Ecto neural progenitor cell (in vitro differentiated cells): ENCODE measurements at places on chromosomes 2 and 18.
A peak's percentile ranks its signal among the peaks of the same experiment; 100 is the strongest.

DNA sequence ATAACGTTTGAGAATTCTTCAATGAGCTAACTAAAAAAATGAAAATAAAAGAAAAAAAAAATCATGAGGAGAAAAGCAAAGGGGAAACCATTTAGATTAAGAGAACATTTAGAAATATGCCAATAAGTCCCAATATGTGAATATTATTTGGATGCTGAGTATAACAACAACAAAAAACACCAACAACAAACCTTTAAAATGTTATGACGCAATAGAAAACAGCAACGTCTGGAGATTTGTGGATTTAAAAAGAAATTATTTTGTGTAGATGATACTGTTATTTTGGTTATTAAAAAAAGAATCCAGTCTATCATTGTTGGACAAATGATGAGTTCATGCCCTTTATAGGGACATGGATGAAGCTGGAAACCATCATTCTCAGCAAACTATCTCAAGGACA is 417.2 kb downstream of the LRRTM4 start:
- DNase-seq, result no peak

DNA sequence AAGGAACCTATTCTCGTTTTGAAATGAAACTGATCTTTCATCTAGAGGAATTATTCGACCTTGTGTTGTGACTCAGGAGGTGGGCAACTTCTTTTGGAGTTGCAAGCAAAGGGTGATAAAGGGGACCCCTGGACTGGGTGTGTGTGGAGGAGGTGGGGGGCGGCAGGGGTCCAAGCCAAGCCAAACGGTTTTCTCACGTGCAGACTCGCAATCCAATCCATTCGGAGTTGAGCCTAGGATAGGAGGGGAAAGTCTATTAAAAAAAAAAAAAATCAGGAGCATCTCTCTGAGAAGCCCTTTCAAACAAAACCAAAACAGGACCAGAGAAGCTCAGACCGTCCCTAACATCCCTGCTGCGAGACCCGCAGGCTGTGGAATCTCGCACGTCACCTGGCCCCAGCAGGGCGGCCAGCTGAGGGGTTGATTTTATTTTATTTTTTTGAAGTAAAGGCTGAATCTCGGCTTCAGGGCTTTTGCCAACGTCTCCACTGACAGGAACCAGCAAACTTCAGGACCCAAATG is 3.7 kb upstream of the ZEB2 start:
- no peak for DNase-seq

DNA sequence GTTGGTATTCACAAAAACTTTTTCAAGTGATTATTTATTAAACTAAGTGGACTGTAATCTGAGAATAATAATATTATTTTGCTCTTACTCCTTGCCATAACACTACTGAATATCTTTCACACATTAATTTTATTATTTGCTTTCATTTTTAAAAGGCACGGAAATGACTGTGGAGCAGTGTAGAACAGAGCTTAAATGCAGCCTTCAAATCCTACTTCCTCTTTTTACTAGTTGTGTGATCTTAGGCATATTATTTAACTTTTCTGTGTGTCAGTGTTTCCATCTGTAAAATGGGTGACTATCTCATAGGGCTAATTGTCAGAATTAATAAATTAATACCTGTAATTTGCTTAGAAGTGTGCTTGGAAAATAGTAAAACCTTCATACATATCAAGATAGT is 55.5 kb upstream of the SLC8A1 start:
- no peak for DNase-seq

DNA sequence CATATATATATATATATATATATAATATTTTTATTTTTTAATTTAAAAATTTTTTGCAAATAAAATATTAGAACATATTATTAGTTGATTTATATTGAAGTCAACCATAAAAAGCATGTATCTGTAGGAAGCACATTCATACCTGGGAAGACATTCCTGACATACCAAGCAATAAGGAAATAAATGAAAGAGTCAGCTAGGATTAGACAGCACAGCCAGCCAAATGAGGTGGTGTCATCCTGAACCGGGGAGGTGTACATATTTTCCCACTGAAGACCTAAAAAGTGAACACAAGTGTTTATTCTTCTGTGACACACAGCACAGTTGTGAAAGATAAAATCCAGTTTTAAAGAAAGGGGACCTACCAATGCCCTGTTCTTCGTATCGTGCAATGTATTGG is 149.2 kb downstream of the ABCA12 start:
- DNase-seq, result no peak

- DNase-seq, result peak; percentile 36
These were observed 39.6 kb upstream of the BOD1L2 start for GRCh38 chr18:57107140-57107832.

DNA sequence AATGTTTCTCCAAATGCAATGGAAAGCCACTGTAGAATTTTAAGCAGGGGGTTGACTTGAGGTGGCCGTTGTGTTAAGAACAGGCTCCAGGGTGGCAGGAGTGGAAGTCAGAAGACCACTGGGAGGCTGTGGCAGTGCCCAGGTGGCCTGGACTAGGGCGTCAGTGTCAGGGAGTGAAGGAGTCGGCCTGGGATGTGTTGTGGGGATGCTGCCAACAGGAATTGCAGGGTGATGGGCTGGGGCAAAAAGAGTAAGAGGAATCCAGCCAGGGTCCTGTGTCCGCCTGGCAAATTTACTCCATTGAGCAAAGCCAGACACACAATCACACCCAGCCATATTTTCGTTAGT is 55.1 kb downstream of the ACAA2 start:
- DNase-seq, result no peak

- DNase-seq, result no peak
These were observed 11.8 kb upstream of the LRP1B start for GRCh38 chr2:142142595-142142994.

DNA sequence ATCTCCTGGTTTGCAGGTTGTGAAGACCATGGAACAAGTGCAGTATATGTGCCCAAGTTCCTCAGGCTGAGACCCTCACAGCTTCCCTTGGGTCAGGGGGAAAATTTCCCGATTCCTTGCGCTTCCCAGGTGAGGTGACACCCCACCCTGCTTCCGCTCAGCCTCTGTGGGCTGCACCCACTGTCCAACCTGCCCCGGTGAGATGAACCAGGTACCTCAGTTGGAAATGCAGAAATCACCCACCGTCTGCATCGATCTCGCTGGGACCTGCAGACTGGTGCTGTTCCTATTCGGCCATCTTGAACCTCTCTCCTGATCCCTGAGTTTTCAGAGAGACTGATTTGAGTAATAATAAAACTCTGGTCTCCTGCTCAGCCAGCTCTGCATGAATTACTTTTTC is 30.6 kb downstream of the CHCHD5 start:
- DNase-seq, result no peak

DNA sequence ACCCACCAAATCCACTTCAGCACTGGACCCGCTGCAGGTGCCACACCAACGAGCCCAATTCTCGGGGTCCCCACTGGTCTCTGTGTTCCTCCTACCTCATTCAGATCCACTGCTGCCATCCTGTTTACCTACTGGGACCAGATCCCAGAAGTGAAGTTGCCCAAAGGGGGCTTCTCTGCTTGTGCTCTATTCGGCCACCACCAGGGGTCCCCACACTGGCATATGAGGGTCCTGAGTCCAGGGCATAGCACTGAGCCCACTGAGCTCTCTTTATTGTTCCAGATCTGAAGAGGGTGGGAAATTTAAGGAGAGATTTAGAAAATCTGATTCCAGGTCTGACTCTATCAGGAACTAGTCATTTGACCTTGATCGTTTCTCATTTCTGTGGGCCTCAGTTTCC is 2.4 kb downstream of the GPR45 start:
- no peak for DNase-seq

DNA sequence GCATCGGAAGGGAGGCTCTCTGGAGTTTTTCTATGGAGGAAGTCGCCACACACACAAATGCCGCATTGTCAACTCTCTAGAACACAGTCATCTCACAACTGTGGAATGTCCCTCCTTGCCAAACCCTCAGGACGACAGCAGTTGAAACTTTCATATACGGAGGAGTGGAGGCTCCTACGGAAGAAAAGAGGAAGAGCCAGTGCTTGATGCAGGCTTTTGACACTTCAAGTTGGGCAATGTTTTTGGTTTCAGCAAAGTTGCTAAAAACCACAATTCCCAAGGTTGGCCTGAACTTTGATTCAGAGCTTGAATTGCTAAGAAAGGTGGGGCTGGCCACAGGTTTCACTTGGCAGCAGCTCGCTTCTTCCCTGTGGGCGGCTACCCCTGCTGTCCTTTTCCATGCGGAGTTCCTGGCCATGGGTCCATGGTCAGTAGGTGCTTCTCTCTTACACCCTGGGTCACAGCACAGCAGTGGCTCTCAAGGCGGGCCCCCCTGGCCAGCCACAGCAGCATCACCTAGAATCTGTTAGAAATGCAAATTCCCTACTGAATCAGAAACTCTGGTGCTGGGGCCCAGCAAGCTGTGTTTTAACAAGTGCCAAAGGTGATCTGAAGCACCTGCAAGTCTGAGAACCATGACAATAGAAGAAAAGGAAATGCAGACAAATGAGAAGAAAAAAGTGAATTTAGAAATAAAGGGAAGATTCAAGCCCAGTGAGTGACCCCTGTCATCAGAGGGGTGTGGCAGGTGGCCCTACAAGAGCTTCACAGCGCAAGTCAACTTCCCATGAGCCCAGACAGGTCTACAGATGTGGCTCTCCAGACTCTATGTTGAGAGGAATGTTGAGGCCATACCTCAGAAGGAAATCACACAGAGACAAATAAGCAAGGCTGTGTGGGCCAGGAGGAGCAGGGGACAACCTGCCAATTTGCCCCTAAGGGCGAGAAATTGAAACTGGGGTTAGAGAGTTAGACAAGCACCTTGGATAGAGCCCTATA is 856.4 kb downstream of the RNF144A start:
- no peak for DNase-seq

- no peak for DNase-seq
These were observed 4.3 kb downstream of the SEPTIN10 start for GRCh38 chr2:109609352-109610024.

GRCh38 chr2:19125901-19126680 is 232.3 kb downstream of the OSR1 start:
- no peak for DNase-seq

DNA sequence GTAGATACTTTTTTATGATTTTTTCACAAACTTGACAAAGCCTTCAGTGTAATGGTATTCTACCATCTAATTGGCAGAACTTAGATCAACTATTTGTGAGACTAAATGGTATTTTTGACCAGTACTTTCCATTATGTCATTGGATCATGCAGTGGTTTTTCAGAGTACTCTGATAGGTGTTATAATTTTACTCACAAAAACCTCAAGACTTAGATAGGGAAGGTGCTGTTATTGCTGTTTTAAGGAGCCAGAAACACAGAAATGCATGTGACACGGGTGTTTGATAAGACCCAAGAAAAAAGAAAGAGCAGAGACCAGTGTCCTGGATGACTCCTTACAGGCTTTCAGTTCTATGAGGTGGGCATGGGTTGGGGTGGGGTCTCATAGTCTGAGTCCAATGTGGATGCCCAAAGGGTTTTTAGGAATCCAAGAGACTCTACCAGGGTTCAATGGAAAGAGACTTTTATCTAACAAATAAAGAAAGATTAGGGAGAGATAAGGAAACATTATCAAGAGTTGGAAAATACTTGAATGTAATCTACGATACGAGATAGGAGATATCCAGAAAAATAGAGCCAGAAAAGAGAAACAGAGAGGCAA is 31.3 kb downstream of the SP140 start:
- no peak for DNase-seq

DNA sequence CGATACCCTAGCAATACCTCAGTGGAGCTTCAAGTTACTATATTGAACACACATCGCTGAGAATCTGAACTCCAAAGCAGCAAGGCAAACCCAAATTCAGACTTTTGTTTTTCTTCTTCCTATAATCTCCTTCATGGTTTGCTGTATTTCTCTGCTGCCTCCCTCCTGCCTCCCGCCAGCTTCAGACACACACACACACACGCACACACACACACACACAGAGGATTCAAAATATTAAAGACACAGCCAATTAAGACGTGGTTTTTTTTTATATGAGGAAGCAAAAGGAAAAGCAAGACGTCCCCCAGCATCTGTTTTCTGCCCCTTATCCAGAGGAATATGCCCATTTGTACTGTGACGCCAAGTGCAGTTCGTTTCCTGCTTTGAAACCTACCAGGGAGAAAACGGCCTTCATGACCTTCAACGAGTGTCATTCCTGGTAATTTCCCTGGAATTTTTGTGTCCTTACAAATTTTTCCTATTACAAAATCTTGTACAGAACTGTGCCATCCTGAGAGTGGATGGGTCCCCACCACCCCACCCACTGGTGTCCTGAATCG is 547.9 kb upstream of the ID2 start:
- DNase-seq, result no peak

- DNase-seq, result no peak
These were observed 82.0 kb downstream of the PHLPP1 start for GRCh38 chr18:62797329-62797728.

- DNase-seq, result no peak
These were observed 87.1 kb downstream of the LRRTM1 start for GRCh38 chr2:80217446-80217845.

DNA sequence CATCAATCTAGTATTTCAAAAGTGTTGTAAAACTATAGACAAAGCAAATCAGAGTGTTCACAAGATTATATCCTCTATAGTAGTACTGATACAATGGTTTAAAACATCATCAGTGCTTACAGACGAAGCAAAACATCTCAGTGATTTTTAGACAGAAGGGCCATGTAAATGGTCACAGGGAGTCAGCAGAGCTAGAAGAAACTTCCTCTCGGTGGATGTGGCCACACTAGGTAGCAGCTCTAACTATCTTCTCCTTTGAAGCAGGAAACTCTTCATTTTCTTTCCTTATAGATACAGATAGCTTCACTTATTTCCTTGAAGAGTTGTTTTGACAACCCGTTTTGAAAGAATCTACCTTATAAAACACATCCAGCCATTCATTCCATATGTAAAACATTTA is 80.4 kb upstream of the CD226 start:
- no peak for DNase-seq

GRCh38 chr2:26711457-26712161 is 19.1 kb downstream of the KCNK3 start:
- DNase-seq, result no peak

DNA sequence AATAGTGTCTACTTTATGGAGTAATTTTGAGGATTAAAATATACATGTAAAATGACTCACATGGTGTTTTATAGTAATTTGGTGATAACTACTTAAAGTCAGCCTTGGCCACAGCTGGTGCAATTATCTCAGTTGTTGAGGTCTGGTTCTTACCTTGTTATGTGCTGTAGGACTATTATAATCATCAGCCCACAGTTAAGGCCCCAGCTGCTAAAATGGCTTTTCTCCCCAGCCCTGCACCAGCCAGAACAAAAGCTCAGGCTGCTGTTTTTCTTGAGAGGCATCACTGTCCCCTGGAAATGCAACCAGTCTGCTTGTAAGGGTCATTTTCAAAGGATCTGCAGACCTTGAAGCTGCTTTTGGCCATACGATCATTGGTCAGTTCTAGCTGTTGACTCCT is 283.3 kb upstream of the THUMPD2 start:
- DNase-seq, result no peak
